ENCODE measurements at places on chromosomes 12 and 14.

DNA sequence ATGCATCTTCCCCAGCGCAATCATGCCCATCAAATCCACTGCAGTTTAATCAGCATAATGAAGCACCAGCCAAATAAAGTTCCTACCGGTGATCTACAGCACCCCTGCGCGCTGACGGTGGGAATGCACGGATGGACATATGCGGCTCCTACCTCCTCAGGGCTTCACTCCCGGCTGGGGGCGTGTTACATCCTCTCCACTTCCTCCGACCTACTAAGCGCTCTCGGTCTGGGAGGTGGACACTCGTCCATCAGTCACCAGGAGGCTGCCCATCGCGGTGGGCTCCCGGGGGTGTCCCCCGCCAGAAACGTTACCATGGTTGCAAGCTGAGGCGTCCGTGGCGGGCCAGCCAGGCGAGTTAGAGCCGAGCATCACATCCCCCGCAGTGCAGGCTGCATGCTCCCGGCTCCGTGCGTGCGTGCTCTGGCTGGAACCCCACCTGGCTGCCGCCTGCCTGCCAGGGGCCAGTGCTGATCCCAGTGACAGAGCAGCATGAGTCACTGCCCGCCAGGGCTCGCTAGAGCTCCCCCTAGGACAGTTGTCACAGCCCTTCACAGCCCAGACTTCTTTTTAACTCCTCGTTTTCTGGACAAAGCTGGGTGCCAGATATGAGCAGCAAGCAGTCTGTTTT, 73.0 kb downstream of the CIT start:
- peak; percentile 54 for DNase-seq

GRCh38 chr14:67541448-67542387, 8.6 kb downstream of the PLEKHH1 start:
- no peak for DNase-seq

DNA sequence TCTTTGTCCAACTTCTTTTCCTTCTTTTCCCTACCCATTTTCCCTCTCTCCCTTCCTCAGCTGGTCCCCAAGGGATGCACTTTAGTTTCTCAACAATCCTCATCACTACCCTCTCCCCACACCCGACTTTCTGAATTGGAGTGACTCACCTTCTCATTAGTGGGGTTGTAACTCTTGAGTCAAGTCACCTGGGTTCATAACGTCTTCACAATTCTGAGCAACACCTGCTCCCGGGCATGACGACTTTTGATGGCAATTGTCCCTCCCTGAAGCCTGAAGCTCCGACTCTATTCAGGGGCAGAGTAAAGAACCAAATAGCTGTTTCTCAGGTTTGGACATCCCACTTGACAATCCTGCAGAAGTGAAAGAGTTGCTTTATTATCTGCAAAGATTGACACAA, 82.7 kb upstream of the OTX2 start:
- DNase-seq: no peak

GRCh38 chr12:52005903-52006703, 643 bp upstream of the TAMALIN start:
- DNase-seq: no peak

- DNase-seq: no peak
Observed at GRCh38 chr12:51200806-51201205, 17.1 kb downstream of the POU6F1 start.

DNA sequence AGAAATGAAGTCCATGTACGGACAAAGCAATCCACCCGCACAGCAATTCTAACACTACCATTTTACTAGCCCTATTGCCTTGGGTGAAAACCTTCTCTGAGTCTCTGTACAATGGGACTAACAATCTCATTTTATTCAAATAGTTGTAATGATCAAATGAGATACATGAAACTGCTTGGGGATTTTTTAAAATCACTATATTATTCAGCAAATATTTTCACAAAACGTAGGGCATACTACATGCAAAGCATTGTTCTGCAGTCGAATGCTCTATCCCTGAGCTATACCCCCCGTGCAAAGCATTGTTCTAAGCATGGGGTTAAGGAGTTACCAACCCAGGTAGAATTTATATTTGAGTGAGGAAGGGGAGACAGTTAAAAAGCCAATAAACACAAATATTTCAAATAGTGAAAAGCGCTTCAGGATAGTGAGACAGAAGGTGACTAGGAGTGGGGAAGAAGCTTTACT, 554 bp upstream of the ATF7 start:
- DNase-seq: no peak

- no peak for DNase-seq
Observed at GRCh38 chr12:123479442-123480180, 21.7 kb downstream of the SNRNP35 start.

GRCh38 chr12:116427200-116427930, 131.8 kb upstream of the MAP1LC3B2 start:
- DNase-seq: no peak

- DNase-seq: no peak
Observed at GRCh38 chr12:25723921-25724491, 170.9 kb upstream of the LMNTD1 start.

GRCh38 chr14:100341301-100342031, 18.3 kb downstream of the SLC25A47 start:
- no peak for DNase-seq

- DNase-seq: no peak
Observed at GRCh38 chr12:30913323-30913722, 13.2 kb upstream of the TSPAN11 start.

- DNase-seq: no peak
Observed at GRCh38 chr12:104137001-104137901, 759 bp downstream of the NFYB start.

GRCh38 chr12:57815177-57816000, 3.1 kb downstream of the AVIL start:
- DNase-seq: no peak

DNA sequence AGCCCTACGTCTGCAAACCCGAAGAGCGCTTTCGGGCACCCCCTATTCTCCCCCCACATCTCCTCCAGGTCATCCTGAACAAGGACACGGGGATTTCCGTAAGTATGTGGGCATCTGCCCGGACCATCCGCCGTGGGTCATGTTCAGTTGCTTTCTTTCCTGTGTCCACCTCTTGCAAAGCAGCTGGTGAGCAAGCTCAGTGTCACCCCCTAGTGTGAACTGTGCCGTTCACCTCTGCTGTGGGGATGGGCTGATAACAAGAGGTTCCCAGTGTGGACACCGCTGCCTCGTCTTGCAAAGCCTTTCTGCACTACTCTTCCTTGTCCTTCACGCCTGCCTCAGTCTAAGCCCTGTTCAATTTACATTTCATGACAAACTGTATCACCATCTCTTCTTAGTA, 8.6 kb downstream of the PRKAB1 start:
- no peak for DNase-seq

GRCh38 chr14:105913221-105913620, 386.8 kb downstream of the TMEM121 start:
- no peak for DNase-seq

DNA sequence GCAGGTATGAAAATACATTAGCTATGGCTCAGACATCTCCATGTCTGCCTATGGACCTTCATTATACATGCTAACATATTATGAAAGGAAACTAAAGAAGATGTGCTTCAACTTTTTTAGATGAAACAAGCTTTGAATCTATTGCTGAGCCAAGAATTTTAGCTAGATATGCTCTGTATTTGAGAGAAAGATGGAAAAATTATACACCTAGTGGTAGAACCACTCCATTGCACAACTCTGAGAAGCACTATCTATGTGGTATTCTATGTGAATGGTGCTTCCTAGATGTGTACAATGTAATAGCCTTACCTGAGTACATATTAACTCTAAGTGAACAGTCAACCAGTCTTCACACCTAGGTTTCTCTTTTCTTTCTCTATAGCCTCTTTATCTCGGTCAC, 17.3 kb downstream of the EPYC start:
- DNase-seq: no peak

DNA sequence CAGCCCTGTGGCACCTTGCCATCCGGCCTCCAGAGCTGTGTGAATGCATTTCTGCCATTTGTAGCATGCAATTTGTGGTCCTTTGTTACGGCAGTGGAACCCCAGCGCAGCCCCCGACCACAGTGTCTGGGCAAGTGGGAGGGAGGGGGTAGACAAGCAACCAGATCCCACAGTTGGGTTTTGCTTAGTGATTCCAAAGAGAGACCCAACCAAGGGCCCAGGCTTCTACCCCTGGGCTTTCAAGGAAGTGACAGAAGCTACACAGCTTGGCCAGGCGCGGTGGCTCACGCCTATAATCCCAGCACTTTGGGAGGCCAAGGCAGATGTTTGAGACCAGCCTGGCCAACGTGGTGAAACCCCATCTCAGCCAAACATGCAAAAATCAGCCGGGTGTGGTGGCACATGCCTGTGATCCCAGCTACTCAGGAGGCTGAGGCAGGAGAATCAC, 17.8 kb downstream of the ZBTB42 start:
- DNase-seq: no peak

GRCh38 chr14:105939810-105940508, 413.6 kb downstream of the TMEM121 start:
- no peak for DNase-seq

- DNase-seq: no peak
Observed at GRCh38 chr12:131052929-131053328, 99.2 kb downstream of the ADGRD1 start.

DNA sequence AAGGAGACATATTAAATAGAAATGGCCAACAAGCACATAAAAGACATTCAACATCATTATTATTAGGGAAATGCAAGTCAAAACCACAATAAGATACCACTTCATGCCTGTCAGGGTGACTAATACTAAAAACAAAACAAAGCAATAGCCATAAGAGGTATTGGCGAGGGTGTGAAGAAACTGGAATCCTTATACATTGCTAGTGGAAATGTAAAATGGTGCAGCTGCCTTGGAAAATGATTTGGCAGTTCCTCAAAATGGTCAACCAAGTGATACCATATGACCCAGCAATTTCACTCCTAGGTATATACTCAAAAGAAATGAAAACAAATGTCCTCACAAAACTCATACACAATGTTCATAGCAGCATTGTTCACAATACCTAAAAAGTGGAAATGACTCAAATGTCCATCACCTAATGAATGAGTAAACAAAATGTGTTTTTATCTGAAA, 27.0 kb downstream of the GPR135 start:
- DNase-seq: no peak

- DNase-seq: no peak
Observed at GRCh38 chr12:7403466-7403865, 40.5 kb downstream of the CD163L1 start.

DNA sequence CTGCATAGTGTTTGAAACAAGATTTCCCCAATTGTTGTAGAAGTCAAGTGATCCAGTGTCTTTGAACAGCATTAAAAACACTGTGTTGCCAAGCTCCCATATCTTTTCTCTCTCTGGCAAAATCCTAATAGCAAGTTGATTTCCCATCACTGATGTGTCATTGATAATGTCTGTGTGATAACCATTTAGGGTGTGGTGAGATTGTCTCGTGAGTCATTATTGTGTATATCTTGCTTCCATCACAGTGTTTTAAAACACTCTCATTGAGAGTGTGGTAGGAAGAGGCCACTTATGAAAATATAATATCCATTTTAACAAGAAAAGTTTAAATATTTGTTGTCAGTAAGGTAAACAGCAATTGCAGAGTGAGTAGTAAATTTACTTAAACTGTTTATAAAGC, 74.7 kb downstream of the PRORP start:
- DNase-seq: no peak

DNA sequence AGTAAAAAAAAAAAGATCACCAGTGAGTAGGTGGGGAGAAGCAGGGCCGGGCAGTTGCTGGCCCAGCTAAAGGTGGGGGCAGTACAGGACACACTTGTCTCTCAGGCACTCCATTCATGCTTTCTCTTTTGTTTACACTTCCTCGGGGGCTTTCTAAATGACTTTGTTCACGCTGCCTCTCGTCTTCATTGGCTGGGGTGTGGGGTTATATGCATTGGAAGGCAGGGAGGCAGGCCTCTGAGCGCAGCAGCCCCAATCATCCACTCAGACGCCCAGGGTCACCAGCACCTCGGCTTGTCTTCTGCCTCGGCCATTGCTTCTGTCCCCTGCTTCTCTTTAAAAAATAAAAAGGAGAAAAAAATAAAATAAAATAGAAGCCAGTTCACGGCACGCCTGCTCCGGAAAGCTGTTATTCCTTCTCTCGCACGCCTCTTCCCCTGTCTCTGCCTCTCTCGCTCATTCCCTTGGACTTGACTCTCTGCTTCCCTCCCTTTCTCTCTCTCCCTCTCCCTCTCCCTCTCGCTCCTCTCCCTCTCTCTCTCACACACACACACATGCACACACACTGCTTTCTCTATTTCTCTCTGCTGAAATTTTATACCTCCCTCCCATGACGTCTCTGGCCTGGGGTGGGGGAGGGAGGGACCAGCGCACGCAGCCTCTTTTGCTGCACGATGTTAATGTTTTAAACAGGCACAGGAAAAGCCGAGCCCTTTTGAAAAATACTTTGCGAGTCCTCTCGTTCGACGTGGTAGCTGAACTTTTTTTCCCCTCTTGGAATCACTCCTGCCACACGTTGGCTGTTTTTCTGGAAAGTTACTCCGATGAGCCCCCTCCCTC, at the start of gene TGFB3:
Gene TGFB3 (minus strand): TSS at position 570 of the 840 bp plus-strand sequence. CDS start 1,102 bp downstream, outside the sequence.
- peak; percentile 81 for DNase-seq

DNA sequence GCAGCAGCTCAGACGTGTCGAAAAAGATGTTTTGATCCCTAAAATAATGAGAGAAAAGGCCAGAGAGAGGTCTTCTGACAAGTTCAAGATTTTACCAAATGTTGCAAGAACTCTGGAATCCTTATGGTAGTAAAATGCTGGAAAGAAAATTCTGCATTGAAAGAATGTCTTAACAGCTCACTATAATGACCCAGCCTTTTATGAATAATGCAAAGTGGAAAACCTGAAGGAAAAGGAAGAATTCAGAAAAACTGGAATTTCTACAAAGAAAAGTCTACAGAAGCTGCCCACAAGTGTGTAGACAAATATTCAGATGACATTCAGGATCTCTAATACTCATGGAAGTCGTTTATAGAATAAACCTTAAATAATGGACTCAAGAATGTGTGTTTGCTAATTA, 1.8 kb upstream of the CCDC88C start:
- DNase-seq: no peak

DNA sequence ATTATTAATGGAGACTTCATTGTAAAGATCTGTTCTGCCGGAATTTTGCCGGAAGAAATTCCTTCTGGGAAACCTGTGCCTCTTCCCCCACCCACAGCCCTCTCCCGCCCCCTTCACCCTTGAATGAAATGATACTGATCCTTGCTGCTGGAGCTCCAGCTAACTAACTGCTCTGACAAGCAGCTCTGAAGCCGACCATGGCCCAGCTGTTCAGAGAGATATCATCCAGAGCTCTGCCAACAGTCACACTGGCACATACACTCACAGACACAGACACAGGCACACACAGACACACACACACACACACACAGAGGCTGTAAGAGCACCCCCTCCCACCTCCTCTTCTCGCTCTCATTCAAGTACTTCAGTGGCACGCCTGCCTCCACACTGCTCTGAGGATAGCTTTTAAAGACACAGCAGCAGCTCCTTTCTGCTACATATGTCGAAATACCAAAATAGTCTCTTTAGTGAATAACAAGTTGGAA, 88.6 kb downstream of the R3HDM2 start:
- no peak for DNase-seq

- no peak for DNase-seq
Observed at GRCh38 chr14:70045310-70045709, 143.4 kb downstream of the SLC8A3 start.

GRCh38 chr12:116406529-116406928, 129.0 kb upstream of the MED13L start:
- no peak for DNase-seq
